PC-3 (cell line): ENCODE measurements at places on chromosomes 7 and 10.

- no peak for DNase-seq
These were observed 22.7 kb downstream of the BET1 start for GRCh38 chr7:93981480-93981874.

GRCh38 chr10:78528749-78529204 is 495.1 kb downstream of the RPS24 start:
- no peak for DNase-seq

- DNase-seq = no peak
These were observed 547.8 kb upstream of the STEAP1 start for GRCh38 chr7:89606511-89606910.

GRCh38 chr10:93947055-93947454 is 46.7 kb upstream of the PLCE1 start:
- DNase-seq = peak; percentile 16

- DNase-seq = peak; percentile 87
These were observed 29.2 kb downstream of the TFAM start for GRCh38 chr10:58414270-58415041.

GRCh38 chr10:34407324-34407805 is 407.7 kb downstream of the PARD3 start:
- no peak for DNase-seq

DNA sequence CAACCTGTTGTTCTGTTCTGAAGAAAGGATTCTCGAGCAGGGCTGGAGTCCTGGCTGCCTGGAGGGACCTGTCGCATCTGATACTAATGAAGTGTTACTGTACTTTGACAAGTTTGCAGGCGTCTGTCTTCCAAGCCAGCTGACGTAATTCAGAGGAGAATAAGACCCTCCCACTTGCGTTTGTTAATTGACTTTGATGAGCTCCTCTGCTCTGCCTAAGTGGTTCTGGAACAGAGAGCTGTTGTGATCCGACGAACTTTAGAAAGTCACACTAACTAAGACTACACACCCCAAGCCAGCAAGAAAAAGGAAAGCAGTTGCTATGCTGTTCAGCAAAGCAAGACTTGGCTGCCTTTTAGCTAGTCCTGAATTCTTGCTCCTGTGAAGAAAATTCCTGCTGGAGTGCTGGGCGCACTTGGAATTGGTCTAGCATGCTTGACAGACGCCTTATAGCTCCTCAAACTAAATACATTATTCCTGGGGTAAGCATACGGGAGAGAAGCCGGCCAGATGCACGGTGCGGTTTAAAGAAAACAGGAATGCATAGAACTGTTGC is 200.3 kb downstream of the CACNB2 start:
- DNase-seq = no peak

DNA sequence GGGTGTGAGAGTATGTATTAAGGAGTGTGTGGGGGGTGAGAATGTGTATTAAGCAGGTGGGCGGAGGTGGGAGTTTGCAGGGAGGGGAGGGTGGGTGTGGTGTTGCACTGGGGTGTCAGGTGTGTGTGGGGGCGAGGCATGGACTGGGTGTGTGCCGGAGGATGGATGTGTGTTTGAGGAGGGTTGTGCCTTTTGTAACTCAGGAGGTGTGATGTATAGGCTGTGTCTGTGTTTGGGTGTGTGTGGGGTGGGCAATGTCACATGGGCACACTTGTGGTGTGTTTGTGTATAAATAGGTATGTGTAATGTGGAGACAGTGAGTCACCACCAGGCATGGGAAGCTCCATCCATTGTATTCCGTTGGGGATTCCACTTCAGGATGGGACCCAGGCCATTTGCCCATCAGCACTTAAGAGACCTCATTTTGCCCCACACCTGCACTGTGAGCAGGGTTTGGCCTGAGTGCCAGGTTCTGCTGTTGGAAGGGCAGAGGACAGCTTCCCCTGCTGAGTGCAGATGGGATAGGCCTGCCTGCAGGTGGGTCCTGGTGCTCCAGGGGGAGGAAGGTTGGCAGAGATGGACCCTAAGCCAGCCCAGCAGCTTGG is 5.8 kb downstream of the UNC5B start:
- DNase-seq = peak; percentile 74

DNA sequence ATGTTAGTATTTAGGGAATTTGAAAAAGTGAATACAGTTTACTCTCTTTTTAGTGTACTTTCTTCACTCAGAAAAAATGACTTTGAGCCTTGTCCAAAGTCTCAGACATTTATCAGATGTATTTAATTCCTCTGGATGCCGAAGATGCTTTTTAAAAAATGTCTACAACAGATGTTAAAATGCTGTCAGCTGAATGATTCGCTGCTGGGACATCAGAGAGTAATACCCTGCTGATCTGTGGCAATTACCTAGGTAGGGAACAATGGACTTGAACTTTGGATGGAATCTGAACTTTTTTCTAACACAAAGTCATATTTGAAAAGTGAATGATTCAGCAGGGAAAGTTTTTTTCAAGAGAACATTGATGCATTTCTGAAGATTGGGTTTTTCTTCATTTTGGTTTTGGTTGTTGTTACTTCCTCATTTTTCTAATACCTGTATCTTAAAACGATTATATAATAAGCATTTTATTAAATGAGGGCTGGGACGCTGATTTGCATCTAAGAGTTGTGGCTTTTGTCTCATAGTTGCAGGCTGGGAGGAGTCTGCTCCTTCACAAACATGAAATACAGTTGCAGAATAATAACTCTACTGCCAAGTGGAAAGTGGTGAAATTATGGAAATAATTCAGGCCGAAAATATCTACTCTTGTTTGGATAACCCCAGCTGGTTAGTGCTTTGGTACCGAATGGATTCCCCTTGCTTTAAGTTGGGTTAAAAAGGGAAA is 98.0 kb downstream of the SPAG6 start:
- no peak for DNase-seq

- DNase-seq = no peak
These were observed 45.8 kb downstream of the CHST15 start for GRCh38 chr10:124047427-124048152.

- DNase-seq = no peak
These were observed 10.0 kb downstream of the BTRC start for GRCh38 chr10:101363850-101364400.

- no peak for DNase-seq
These were observed 337.3 kb upstream of the ZNF32 start for GRCh38 chr10:43985941-43986340.

DNA sequence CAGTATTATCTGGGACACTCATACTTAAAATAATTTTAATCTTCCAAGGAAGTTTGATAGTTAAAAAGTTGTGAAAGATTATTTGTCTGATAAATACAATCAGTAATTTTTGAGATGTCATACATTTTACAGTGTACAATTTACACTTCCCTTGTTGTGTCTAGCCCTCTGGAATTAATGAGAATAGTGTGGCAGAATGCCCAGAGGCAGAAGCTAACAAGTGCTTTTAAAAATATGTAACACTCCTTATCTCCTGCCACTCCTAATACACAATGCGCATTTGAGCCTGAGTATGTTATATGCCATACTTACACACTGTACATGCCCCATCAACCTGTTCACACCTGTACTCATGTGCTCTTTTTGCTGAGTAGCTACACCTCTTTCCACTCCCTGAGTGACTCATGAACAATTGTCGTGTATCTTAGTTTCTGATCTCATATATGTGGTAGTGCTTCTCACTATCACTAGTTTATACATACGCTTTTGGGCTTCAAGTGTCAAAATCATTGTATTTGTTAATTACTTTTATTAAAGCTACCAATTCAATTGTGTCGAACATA is 106.9 kb upstream of the GNAI1 start:
- DNase-seq = no peak

- DNase-seq = no peak
These were observed 37.6 kb downstream of the PPIF start for GRCh38 chr10:79384773-79385391.

DNA sequence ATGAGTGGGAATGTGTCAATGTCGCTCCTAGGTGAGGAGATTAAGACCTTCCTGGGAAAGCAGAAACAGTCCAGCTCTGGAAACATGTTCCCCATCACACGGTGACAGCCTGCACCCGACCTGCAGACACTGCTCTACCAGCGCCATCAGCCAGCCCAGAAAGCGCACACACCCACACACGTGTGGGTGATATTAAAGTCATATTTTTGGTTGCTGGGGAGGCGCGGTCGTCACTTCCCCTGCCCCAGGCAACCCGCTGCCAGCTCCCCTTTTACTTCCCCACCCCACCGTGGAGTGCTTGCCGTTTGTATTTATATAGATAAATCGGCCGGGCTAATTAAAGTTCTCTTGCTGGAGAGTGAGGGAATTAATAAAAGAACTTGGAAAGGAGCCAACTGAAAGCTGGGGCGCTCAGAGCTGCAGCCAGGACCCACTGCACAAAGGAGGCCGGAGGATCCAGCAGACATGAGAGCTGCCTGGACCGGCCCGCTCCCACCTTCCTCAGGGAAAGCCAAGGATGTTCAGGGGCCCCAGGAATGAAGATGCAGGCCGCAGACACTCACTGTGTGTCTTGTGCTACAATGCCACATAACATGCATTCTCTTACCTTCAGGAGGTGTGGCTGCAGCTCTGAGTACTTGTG is 145.2 kb upstream of the UNC5B start:
- no peak for DNase-seq

DNA sequence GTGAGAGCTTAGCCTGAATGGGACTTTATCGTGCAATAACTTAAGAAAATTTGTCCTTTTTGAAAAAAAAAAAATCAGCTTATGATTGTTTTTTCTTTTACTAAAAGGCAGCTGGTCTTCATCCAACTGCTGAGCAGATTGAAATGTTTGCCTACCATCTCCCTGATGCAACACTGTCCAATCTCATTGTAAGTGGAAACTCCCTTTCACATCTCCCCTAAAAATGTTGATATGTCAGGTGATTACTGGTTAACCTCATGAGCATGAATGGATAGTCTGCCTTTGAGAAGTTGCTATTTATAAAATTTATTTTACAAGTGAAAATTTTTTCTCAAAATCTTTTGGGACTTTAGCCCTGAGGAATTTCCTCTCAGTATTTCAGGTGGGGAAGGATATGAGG is 17.8 kb upstream of the HKDC1 start:
- no peak for DNase-seq

GRCh38 chr7:156947120-156947843 is 2.2 kb upstream of the NOM1 start:
- peak; percentile 13 for DNase-seq

- no peak for DNase-seq
These were observed 54.2 kb upstream of the TARP start for GRCh38 chr7:38327637-38328036.

DNA sequence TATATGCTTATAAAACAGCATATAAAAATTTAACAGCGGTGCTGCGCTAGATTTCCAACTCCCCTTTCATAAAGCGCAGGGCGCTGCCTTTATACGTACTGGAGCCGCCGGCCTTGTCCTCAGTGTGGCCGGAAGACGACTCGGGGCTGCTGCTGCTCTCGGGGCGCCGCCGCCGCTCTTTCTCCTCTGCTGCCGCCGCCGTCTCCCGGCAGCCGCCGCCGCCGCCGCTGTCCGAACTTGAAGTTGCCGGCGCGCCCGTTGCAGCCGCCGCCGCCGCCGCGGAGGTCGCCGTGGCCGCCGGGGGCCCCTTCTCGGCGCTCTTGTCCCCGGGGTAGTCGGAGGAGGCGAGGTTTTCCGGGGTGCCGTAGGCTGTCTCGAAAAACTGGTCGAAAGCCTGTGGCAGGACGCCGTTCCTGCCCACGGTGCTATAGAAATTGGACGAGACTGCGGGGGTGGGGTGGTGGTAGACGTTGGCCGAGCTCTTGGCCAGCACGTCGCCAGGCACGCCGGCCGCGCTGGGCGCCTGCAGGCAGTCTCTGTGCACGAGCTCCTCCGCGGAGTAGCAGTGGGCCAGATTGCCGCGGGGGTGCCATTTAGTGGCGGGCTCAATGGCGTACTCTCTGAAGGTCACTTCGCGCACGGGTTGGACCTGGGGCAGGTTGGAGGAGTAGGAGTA is 557 bp downstream of the HOXA11 start:
- DNase-seq = peak; percentile 50

GRCh38 chr7:134084488-134085144 is 42.5 kb upstream of the LRGUK start:
- peak; percentile 1 for DNase-seq

DNA sequence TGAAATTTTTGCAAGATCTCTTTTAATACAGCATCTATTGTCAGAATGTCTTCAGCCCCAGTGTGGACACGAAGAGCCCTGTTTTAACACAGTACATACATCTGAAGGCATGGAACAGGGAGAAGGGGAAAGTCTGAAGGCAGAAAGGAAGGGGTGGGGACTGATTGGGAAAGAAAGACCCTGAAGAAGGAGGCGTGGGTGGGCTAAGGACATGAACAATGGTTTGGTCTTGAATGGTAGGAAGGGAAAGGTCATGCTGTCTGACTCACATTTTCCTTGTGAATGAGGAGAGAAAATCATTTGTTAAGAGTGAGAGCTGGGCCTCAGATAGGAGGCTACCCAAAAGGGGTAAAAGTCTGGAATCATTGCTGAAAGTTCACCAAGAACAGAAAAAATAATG is 297.1 kb downstream of the GALNT17 start:
- no peak for DNase-seq

DNA sequence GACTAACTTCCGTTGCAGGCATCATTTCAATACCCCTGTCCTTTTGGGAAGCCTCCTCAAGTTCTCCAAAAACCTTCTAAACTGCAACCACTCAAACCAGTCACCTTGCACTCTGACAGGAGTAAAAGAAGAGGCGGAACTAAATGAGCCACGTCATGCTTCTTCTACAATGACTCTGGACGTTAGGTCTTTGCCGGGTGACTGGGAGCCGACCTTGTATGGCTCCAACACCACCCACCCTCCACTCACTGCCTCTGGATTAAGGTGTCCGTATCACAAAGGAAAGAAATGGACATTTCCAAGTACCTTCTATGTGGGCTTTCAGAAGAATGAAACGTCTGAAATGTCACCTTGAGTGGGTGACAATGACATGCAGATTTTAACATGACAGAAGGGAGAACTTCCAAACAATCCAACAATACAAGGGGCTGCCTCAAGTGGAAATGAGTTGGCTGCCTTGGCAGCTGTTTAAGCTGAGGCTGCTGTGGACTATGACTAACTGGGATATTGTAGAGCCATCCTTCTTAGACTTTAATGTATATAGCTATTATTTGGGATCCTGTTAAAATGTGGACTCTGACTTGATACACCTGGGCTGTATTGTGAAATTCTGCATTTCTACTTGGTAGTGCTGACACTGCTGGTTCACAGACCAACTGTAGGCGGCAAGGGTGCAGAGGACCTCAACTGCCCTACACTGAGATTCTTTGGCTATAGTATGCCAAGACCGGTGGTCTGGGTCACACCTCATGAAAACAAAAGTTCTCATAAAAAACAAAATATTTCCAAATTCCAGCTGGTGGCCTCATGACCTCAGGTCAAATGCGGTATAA is 33.8 kb upstream of the PDLIM1 start:
- no peak for DNase-seq

- DNase-seq = peak; percentile 37
These were observed 2.8 kb upstream of the TECTB start for GRCh38 chr10:112280205-112280921.
